ENCODE measurements at places on chromosomes 7 and 10. TPM values are rescaled to one million over a fixed set of nuclear protein-coding genes. Genes with fewer than 3 reads are reported as not detected.

Gene MET
- 33.5 TPM for total RNA-seq

Gene LRRC17
- total RNA-seq: 4.1 TPM

Gene OR6V1
- total RNA-seq: not detected

Gene FAM25G
- not detected for total RNA-seq

Gene FKBP14
- 7.0 TPM for total RNA-seq

Gene LRRC4
- 0.76 TPM for total RNA-seq

Gene LIPN
- not detected for total RNA-seq

Gene TLX1
- not detected for total RNA-seq

Gene PAPOLB
- not detected for total RNA-seq

Gene CRPPA
- 0.97 TPM for total RNA-seq

Gene RHOBTB1
- total RNA-seq: 62.1 TPM

Gene NODAL
- not detected for total RNA-seq

Gene KDM7A
- total RNA-seq: 10.1 TPM

Gene GNGT1
- not detected for total RNA-seq

Gene SP8
- not detected for total RNA-seq

Gene GNAI1
- 33.2 TPM for total RNA-seq

Gene ANKRD2
- 0.49 TPM for total RNA-seq

Gene VSIR
- total RNA-seq: 25.6 TPM

Gene MSMB
- not detected for total RNA-seq

Gene HOGA1
- 0.16 TPM for total RNA-seq

Gene FAM25A
- not detected for total RNA-seq

Gene PRKG1
- total RNA-seq: 10.1 TPM
